Left forelimb (tissue), 1 donor: ENCODE measurements at places on chromosomes 4 and X.

DNA sequence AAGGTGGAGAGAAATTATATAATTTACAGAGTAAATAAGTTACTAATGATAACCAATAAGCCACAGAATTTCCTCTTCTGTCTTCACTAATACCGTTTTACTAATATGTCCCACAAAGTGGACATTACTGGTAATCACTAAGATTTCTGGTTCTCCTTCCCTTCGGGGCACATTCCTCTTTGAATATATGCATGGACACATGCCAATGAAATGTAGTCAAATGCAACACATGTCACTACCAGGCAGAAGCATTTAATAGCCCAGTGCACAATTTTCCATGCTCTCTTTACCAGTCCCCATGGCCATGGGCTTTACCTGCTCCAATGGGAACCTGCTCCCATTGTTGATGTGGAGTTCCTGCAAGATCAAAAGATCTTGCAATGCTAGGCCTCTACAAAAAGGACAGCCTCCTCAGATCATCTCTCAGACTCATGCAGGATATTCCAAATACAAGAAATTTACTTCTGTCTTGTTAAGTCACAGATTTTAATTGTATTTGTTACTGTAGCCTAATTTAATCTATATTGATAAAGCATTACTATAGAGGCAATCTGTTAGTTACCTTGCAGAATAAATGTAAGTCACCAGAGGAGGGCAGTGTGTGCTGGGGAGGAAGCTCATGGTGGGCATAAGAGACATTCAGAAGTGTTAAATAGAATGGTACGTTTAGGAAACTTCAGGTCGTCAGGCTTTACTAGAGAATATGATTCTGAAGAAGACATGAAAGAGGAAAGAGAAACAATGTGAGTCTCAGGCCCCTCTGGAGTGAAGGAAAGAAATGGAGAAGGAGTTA is 37.1 kb upstream of the INPP4B start:
- no peak for DNase-seq

GRCh38 chr4:129747756-129748155 is 651.8 kb downstream of the C4orf33 start:
- no peak for DNase-seq

- peak; percentile 65 for DNase-seq
Observed at GRCh38 chr4:176001151-176002006, 64.3 kb upstream of the WDR17 start.

DNA sequence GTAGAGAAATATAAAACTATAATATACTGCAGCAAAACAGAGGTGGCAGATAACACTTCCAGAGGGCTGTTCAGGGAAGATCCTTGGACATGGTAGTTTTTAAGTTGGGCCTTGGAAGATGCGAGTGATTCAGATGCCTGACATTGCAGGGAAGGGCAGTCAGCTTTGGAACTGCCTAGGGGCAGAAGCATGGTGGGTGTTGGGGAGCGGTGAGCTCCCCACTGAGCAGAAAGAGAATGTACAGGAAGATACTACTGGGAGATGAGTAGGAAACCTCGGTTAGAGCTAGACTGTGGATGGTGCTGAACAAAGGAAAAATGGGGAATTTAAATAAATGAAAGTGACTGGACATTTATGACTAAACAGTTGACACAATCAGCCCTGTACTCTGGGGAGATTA is 24.9 kb upstream of the SEC24B start:
- no peak for DNase-seq

- no peak for DNase-seq
Observed at GRCh38 chr4:3810796-3811485, 44.8 kb downstream of the ADRA2C start.

DNA sequence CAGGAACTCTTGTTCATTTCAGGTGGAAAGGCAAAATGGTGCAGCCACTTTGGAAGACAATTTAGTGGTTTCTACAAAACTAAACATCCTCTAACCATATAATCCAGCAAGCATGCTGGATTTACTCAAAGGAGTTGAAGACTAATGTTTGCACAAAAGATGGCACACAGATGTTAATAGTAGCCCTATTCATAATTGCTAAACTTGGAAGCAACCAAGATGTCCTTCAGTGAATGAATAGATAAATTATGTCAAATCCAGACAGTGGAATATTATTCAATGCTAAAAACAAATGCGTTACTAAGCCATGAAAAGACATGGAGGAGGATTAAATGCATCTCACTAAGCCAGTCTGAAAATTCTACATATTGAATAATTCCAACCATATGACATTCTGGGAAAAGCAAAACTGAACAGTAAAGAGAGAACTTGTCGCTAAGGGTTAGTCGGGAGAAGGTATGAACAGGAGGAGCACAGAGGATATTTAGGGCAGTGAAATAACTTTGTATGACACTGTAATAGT is 48.2 kb upstream of the PCDH7 start:
- DNase-seq = no peak

DNA sequence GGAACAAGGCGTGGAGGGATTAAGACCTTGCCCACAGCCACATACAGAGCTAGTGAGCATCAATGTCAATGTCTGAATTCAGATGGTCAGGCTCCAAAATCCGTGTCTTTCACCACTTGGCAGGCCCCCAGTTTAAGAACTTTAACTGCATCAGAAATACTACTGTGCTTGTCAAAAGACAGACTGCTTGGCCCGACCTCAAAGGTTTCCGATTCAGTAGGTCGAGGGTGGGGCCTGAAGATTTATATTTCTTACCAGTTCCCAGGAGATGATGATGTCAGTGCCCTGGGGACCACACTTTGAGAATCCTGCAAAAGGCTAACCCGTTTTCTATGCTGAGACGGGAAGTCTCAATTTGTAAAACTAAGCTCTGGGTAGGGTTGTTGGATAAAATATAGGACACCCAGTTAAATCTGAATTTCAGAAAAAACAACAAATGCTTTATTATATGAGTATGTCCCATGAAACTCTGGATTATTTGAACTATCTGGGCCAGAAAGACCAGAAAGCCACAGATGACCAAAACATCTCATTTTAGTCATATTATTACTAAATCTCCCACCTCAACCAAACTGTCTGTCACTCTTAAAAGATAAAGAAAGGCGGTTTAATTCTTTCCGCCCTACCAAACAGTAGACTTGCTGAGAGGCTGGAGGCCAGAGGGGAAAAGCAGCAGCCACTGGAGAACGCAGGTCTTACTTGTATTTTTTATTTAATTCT is 42.7 kb downstream of the GATB start:
- DNase-seq = no peak

DNA sequence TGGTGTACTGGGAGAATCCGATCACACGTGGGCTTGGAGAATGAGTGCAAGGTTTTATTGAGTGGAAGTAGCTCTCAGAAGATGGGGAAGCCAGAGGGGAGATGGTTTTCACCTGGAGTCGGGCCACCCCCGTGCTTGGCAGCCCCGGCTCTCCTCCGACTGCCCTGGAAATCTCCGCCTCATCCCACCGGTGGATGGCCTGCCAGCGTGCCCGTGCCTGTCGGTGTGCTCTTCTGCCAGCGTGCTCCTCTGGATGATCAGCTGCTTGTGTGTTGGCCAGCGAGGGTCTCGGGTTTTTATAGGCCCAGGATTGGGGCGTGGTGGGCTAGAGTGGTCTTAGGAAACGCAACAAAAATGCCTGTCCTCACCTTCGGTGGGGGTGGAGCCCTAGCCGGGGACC is 368.0 kb downstream of the FAT4 start:
- no peak for DNase-seq

DNA sequence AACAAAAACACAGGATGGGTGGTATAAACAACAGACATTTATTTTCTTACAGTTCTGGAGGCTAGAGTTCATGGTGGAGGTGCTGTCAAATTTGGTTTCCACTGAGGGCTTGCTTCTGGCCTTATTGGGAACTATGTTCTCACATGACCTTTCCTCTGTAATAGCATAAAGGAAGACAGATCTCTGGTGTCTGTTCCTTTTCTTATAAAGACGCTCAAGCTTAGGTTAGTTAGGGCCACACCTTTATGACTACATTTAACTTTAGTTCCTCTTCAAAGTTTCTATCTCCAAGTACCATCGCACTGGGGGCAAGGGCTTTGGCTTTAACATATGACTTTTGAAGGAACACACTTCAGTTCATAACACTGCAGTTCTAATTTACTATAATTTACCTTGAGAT is 543.8 kb upstream of the CPEB2 start:
- no peak for DNase-seq

DNA sequence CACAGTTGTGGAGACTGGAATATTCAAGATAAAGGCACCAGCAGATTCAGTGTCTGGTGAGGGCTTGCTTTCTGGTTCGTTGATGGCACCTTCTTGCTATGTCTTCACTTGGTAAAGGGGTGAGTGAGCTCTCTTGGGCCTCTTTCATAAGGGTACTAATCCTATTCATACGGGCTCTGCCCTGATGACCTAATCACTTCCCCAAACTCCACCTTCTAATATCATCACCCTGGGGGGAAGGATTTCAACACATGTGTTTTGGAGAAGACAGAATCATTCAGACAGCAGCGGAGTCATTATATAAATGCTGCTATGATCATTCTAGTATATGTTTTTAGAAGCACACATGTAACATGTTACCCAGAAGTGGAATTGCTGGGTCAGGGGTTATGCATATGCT is 295.3 kb upstream of the CTSO start:
- no peak for DNase-seq

- no peak for DNase-seq
Observed at GRCh38 chr4:76498550-76498949, 63.5 kb downstream of the SHROOM3 start.

DNA sequence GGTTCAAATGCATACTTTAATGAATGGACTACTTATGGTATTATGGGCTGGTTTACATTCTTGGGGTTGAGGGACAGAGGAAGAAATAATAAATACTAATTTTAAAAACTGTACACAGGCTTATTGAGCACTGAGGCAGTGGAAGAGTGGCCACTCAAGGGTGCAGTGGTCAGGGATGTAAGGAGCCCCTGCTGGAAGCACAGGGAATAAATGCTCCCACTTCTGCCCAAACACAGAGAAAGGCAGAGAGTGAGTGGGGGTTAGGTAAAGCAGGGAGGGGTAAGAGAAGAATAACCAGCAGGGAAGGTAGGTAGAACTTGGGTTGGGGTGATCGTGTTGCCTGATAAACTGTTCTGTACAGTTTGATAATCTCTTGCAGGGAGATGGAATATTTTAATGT is 60.0 kb downstream of the GAB1 start:
- DNase-seq = no peak

GRCh38 chr4:165478260-165478659 is 99.5 kb downstream of the CPE start:
- no peak for DNase-seq

GRCh38 chr4:24719615-24720014 is 75.8 kb upstream of the SOD3 start:
- DNase-seq = no peak

DNA sequence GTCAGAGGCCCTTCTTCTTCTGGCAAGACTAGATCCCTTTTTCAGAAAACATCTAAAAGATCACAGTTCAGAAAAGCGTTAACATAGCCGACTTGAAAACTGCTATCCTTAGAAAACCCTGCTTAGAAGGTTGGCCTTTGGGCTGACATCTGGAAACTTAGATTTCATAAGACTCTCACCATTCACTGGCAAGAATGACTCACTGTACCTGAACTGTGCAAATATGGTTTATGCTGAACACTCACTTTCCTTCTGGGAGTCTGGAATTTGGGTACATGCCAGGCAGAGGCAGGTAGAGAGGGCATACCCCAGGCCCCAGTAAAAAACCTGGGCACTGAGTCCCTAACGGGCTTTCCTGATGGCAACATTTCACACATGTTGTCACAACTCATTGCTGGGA is 88.8 kb upstream of the GPC3 start:
- DNase-seq = no peak

GRCh38 chr4:102623622-102624021 is 122.5 kb downstream of the NFKB1 start:
- DNase-seq = no peak

GRCh38 chrX:30653415-30654131 is at the start of gene GK:
TSS of gene GK (plus strand) at chrX:30653423. CDS start at chrX:30653538, 115 bp downstream.
- peak; percentile 69 for DNase-seq

DNA sequence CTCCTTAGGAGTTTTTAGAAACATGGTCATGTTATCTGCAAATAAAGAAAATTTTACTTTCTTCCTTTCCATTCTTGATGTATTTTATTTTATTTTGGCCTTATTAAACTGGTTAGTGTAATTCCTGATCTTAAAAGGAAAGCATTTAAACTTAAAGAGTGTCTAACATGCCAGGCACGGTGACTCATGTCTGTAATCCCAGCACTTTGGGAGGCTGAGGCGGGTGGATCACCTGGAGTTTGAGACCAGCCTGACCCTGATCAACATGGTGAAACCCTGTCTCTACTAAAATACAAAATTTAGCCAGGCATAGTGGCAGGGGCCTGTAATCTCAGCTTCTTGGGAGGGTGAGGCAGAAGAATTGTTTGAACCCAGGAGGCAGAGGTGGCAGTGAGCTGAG is 281.3 kb downstream of the PTTG2 start:
- no peak for DNase-seq

DNA sequence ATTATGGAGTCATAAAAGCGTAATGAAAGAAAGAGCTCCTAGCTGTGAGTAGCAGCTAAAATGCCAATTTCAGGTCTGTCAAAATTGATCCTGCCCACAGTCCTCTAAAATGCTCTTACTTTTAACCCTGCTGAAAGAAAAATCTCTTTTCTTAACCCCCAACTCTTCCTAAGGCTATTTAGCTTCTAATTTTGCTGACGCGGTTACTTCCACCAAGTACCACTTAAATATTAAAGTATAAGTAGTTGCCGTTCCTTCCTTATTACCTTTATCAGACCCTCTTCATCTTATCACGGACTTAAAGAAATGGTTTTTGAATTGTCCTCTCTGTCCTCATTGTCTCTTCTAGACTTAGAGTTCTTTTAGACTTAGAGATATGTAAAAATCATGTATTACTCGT is 272.2 kb downstream of the FRMPD4 start:
- no peak for DNase-seq

DNA sequence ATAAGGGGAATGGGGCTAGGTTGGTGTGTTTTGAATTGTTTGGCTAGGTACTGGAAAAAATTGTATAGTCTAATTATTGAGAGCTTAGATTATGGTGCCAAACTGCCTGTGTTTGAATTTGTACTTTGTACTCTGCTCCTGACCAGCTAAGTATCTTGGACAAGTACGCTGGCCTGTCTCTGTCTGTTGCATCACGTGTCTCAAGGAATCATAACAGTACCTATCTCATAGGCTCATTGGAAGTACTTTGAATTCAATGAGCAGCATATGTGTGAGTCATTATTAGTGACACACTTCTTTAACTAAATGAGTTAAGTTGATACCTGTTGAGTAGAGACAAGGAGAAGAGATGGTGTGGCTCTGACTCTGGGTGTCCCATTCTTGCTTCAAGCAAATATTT is 69.5 kb upstream of the MND1 start:
- DNase-seq = no peak

DNA sequence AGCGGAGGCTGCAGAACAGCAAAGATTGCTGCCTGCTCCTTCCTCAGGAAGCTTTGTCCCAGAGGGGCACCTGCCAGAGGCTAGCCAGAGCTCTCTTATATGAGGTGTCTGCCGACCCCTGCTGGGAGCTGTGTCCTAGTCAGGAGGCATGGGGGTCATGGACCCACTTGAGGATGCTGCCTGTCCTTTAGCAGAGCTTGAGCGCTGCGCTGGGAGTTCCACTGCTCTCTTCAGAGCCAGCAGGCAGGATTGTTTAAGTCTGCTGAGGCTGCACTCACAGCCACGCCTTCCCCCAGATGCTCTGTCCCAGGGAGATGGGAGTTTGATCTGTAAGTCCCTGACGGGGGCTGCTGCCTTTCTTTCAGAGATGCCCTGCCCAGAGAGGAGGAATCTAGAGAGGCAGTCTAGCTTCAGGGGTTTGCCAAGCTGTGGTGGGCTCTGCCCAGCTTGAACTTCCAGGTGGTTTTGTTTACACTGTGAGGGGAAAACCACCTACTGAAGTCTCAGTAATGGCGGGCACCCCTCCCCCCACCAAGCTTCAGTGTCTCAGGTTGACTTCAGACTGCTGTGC is 10.9 kb downstream of the DCK start:
- DNase-seq = no peak
